Fibroblast of skin of left quadriceps (primary cell): ENCODE measurements at places on chromosomes 3 and 15.

DNA sequence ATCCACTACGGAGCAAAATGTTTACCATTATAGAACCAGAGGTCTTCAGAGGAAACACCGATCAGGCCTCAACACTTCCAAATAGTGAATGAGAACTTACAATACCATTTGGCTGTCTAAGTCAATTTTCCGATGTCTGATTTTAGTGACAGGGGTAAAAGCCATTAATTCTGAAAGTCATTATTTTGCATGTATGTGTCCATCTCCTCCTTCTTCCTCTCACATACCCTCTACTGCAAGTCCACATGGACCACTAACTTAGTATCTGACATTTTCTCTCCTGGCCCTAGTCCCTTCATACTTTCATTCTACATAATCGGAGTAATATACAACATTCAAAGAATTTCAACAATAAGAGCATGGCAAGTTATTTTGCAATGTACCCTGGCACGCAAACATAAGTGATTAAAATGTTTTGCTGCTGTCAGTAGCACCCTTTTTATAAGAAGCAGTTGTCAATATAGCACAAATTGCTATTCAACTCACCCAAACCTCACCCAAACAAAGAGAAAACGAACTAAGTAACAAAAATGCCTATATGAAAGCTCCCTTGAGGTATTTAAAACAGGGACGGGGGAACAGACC is 1.9 kb downstream of the TOP2B start:
- no peak for DNase-seq

- DNase-seq = no peak
Measured at GRCh38 chr3:12553921-12554391, 2.9 kb upstream of the MKRN2 start.

GRCh38 chr15:71055461-71055860 is 59.8 kb upstream of the THSD4 start:
- no peak for DNase-seq

DNA sequence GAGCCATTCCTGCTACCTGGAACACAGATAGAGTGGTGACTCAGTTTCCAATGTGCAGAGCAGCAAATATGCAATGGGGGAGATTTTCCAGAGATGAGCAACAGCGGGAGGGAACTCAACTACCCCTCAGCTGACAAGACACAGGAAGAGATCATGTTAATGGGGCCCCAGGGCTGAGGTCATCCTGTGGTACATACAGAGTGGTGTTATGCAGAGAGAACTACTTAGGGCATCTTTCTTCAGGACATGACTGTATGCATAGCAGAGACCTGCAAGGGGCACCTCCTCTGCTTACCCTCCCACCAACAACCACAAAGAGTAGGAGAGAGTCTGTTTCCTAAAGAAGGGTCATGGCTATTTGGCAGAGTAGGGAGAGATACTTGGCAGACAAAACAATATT is 6.8 kb upstream of the TBC1D5 start:
- no peak for DNase-seq

- DNase-seq = no peak
Measured at GRCh38 chr3:49295489-49296058, 18.5 kb upstream of the C3orf62 start.

DNA sequence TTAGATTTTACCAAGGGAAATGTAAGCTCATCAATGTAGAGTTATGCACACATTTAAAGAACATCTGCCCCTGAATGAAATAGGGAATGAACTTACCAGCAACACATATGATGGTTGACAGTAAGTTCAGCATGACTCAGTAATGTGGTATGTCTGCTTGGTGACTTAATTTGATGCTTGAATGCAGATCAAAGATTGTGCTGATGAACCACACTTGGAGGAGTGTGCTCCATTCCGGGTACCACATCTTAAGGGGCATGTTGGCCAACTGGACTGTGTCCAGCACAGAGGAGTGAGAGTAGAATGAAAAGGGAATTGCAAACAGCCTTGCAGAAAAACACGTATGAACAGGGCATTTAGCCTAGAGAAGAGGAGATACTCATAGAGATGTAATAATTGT is 171.0 kb upstream of the RARB start:
- DNase-seq = peak; percentile 62

DNA sequence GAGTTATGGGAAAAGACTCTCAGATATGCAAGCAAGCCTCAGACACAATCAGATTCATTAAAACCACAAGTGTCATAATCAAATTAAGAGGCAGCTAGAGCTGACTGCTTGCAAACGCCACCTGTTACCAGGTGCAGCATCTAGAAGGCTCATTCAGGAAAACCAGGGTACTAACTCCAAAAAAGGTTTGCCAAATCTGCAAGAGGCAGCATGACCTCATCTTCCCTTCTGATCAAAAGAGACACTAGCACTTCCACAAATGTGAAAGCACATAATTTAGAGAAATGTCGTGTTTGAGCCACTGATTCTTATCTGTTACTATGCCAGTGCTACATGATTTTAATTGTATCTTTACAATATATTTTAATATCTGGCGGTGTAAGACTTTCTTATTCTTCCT is 123.3 kb upstream of the NANOGP8 start:
- no peak for DNase-seq
